ENCODE measurements at places on chromosomes 6 and 20. TPM values are rescaled to one million over a fixed set of nuclear protein-coding genes. Genes with fewer than 3 reads are reported as not detected.

Gene FGD2
- 0.08 TPM for total RNA-seq

Gene NOX3
- not detected for total RNA-seq

Gene EDEM2
- 51.9 TPM for total RNA-seq

Gene PCED1A
- total RNA-seq, result 25.6 TPM

Gene EMILIN3
- 0.43 TPM for total RNA-seq

Gene NKX2-4
- total RNA-seq, result not detected

Gene RAD21L1
- not detected for total RNA-seq

Gene GRIK2
- 0.35 TPM for total RNA-seq

Gene MROH8
- 1.2 TPM for total RNA-seq

Gene PDE7B
- 0.92 TPM for total RNA-seq

Gene TNFRSF21
- total RNA-seq, result 16.0 TPM

Gene MUCL3
- total RNA-seq, result 0.20 TPM

Gene LRP11
- 36.5 TPM for total RNA-seq

Gene MAPK14
- 25.6 TPM for total RNA-seq

Gene KIZ
- 4.7 TPM for total RNA-seq

Gene VIP
- total RNA-seq, result not detected

Gene NFKBIL1
- total RNA-seq, result 11.7 TPM

Gene GSTA3
- not detected for total RNA-seq

Gene SCRT2
- not detected for total RNA-seq

Gene HSPA1L
- 1.3 TPM for total RNA-seq

Gene EYS
- total RNA-seq, result not detected

Gene PGBD1
- 5.1 TPM for total RNA-seq

Gene TRIM40
- total RNA-seq, result not detected

Gene DEFB127
- not detected for total RNA-seq

Gene OR2H1
- total RNA-seq, result not detected

Gene HUS1B
- 0.31 TPM for total RNA-seq

Gene RUNX2
- 1.2 TPM for total RNA-seq

Gene IRF4
- 0.46 TPM for total RNA-seq

Gene ACTL10
- not detected for total RNA-seq

Gene PRKN
- not detected for total RNA-seq

Gene GPSM3
- total RNA-seq, result 0.30 TPM

Gene GGTLC1
- not detected for total RNA-seq

Gene MRAP2
- total RNA-seq, result 1.7 TPM

Gene ELOVL4
- 1.6 TPM for total RNA-seq

Gene POLH
- total RNA-seq, result 8.2 TPM

Gene SAMD5
- total RNA-seq, result 0.62 TPM

Gene RXRB
- total RNA-seq, result 21.8 TPM

Gene TRPC4AP
- total RNA-seq, result 62.8 TPM

Gene DAAM2
- total RNA-seq, result 0.04 TPM

Gene MYO6
- 6.4 TPM for total RNA-seq

Gene ISM1
- 0.24 TPM for total RNA-seq

Gene PAQR8
- 1.4 TPM for total RNA-seq

Gene PKIB
- total RNA-seq, result 0.53 TPM

Gene AKAP12
- total RNA-seq, result 197 TPM

Gene PAK5
- total RNA-seq, result not detected

Gene IL17F
- not detected for total RNA-seq

Gene IL17A
- total RNA-seq, result not detected

Gene PHACTR3
- total RNA-seq, result 0.23 TPM

Data from A549 treated with Mapracorat at 1 μM for 4 hours (cell line).